Activated T-cell treated with anti-CD3 and anti-CD28 coated beads for 1 hour (primary cell): ENCODE measurements at places on chromosomes 5 and 9.

GRCh38 chr9:20538956-20539355, 83.3 kb downstream of the MLLT3 start:
- DNase-seq = no peak

DNA sequence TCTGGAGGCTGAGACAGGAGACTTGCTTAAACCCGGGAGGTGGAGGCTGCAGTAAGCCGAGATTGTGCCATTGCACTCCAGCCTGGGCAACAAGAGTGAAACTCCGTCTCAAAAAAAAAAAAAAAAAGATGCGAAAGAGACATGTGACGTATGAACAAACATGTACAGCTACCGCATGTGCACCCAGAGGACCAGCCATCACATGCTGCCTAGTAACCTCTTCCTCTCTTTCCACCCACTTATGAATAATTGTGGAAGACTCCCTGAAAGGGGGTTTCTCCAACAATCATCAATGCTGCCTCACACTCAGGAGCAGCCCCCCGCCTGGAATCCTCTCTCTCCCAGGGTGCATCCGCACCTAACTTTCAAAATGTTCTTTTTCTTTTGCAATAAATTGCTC, 2.2 kb downstream of the SARDH start:
- no peak for DNase-seq

- no peak for DNase-seq
These were observed 12.7 kb downstream of the PTPDC1 start for GRCh38 chr9:94096819-94097577.

DNA sequence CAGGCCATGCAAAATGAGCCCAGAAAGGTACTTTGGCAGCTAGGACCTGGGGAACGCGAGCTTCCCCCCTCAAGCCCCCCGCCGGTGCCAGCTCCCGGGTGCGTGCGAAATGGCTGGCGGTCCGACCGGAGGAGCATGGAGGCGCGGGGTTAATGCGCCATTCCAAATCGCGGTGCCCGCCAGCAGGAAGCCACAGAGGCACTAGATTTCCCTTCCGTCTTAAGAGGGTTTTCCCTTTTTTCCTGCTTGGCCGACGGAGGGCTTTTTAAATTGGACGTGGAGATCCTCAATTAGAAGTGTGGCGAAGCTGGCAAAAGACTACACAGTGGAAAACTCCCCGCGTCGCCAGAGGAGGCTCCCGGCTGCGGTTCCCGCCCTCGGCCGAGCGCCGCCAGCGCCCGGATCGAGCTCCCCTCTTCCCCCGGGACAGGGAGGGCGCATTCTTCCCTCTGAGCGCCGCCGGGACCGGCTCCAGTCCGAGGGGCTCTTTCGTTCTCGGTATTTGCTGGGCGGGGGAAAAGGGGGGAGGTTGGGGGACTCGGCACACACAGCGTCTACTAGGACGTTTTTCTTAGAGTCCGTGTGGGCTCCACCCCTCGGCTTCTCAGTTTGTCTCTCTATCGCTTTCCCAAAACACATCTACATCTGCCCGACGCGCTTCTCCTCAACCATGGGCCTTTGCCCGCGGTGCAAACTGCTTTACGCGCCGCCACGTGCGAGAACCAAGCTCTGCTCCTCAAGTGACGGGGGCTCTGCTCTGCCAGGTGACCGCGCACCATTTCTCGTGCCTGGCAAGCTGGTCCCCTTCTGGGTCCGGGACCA, 3.0 kb downstream of the GDNF start:
- no peak for DNase-seq

- DNase-seq = no peak
These were observed 142.4 kb downstream of the MAPKAP1 start for GRCh38 chr9:125564631-125565030.

GRCh38 chr5:179915406-179915935, 7.8 kb upstream of the TBC1D9B start:
- no peak for DNase-seq

GRCh38 chr9:133237035-133237731, 28.1 kb upstream of the OBP2B start:
- no peak for DNase-seq

GRCh38 chr5:96968614-96969013, 32.7 kb downstream of the LNPEP start:
- DNase-seq = no peak

GRCh38 chr5:52831786-52832511, 44.2 kb downstream of the ITGA1 start:
- DNase-seq = no peak

DNA sequence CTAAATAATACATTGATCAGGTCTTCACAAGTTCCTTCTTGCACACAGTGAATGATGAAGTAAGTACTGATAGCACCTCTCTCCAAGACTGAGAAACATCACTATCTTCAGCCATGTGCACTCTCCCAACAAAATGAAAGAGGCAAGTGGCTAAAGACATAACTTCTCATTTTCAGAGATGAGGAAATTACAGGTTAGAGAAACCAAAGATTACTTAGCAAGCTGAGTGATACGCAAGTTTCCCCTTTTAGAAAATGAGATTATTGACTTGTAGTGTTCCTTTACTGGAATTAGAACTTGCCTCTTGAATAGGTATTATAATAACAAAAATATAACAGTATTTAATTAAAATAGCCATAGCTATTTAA, 21.6 kb downstream of the CEMIP2 start:
- DNase-seq = no peak

- DNase-seq = no peak
These were observed 41.3 kb upstream of the CDK20 start for GRCh38 chr9:88015606-88016005.

DNA sequence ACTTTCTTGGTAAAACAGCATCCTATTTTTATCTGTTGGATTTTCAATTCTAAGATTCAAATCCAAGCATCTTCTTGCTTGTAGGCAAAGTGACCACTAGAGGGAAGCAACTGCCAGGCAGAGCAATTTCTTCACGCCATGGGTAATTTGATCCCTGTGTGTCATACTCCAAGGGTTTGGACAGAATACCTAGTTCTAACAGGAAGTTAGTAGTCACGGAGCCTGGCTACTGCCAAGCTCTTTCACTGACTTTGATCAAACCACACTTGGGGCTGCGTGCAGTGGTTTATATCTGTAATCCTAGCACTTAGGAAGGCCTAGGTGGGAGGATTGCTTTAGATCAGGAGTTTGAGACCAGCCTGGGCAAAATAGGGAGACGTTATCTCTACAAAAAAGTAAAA, 473.6 kb upstream of the TNC start:
- DNase-seq = no peak

DNA sequence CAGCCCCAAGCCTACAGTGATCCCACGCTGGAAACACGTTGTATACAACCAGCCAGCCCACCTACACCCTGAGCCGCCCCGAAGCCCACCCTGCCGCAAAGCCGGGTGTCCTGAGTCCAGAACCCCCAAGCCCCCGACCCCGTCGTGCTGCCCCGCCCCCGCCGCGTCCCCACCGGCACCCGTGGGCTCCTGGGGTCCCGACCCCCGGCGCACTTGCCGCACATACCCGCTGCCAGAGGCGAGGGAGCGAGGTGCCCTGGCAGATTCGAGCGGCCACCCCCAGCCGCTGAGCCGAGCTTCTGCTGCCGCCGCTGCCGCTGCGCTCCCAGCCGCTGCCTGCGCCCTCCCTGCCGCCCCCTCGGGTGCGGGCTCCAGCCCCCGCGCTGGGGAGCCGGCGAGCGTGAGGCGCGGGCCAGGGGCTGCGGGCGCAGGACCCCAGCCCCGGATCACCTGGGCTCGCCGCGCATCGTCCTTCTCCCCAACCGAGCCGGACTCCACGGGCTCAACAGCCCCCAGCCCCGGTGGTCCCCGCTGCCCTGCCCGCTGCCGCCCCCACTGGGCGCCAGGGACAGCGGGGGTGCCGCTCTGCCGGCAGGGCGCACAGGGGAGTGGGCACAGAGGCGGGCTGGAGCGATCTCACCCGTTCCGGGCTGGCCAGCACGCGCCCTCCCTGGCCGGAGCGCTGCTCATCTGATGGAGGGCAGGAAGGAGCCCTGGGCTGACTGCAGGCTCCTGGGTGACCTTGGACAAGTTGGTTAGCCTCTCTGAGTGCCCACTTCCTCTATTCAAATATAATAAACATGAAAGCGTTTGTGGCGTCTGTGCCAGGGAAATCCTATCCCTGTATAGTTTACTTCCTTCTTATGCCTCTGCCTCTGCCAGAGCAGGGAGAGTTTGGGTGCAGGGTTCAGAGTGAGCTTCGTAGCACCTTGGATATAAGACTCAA, at the start of gene HTR4:
TSS of gene HTR4 (minus strand) at position 692 of the 946 bp plus-strand sequence. CDS start 17,513 bp downstream, outside the sequence.
- DNase-seq = no peak

DNA sequence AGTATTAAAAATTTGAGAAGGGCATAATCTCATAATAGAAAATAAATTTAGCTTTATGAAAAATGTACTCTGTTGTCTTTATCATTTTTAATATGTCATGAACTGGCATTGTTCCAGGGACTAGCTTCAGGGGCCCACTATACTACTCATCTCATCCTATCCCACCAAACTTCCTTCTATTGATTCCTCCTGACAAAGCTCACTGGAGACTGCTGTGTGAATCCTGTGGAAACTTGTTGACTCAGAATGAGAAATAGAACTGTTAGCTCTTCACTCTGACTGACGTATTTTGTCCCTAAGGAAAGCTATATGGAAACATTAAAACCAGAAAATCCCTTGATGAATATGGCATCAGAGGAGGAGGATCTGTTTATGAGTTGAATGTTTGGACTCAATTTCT, 29.8 kb upstream of the BNIP1 start:
- no peak for DNase-seq

- no peak for DNase-seq
These were observed 118.1 kb downstream of the CCDC171 start for GRCh38 chr9:15670894-15671293.

DNA sequence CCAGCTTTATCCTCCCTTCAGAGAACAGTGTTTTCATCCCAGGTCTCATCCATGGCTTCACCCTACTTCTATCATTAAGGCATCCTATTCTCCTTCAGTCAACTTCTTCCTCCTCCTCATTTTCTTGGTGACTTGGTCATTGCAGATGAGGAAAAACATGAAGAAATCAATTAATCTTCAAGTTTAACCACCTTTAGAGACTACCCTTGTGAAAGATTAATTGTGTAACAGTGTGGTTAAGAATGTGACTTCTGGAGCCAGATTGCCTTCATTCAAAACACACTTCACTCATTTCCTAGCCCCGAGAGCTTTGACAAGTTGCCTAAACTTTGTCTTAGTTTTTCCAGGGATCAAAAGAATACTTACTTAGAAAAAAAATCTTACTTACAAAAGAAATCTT, 110.0 kb downstream of the STK32A start:
- no peak for DNase-seq

- no peak for DNase-seq
These were observed 73.5 kb downstream of the KIF4B start for GRCh38 chr5:155087036-155087435.

DNA sequence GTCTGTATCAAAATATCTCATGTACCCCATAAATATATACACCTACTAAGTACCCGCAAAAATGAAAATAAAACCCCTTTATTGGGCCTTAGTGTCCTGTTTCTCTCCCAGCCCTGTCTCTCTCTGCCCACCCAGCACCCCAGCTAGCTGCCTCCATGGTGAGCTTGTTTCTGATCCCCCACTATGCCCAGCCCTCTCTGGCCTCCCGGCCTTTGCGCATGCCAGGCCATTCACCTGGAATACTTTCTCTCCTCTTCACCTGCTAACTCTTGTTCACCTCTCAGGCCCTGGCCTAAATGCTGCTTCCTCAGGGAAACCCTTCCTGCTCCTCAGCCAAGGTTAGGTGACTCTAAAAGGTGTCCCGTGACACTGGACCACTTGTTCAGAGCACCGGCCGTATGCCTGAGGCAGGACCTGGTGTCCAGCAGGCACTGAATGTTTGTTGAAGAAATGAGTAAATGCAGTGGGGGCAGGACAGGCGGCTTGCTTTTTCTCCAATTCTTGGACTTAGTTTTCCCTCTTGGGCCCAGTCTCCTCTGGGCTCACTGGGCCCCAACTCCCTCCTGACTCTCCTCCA, 58.5 kb downstream of the PSD2 start:
- DNase-seq = no peak

- DNase-seq = no peak
These were observed 202.6 kb downstream of the PIK3R1 start for GRCh38 chr5:68418201-68418600.

DNA sequence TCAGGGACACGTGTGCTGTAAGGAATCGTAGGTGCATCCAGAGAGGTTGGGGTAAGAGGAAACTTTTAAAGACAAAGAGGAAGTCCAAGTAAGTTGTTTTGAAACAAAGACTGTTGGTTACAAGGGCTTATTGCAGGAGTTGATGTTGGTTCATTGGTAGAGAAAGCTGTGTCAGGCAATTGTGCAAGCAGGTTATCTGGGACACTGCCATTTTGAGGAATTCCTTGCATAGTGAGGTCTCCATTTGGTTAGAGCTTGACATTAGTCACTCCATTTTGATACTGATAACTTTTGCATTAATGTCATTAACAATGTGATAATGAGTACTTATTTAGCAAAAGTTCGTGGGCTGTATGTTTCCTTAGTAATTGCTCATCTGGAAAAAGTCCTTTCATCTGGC, 24.9 kb downstream of the CNOT6 start:
- DNase-seq = no peak

GRCh38 chr5:53035868-53036381, 46.8 kb downstream of the ITGA2 start:
- no peak for DNase-seq

DNA sequence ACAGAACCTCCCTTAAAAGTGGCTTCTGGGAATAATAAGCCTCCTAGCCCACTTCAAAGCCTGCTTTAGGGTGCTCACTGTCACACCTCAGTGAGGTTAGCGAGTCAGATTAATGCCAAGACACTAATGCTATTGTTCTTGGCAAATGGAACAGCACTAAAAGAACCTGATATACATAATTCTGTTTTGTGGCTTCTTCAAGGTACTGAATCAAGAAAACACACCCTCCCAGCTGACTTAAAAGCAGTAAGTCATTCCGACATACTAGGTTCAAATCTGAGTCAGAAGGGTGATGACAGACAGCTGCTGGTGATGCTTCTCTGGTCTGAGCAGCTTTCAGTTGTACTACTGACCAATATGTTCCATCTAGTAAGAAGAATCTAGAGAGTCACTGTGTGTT, 121.6 kb downstream of the OXCT1 start:
- DNase-seq = no peak

GRCh38 chr9:111463048-111463447, 21.1 kb downstream of the ECPAS start:
- no peak for DNase-seq
